ENCODE measurements at places on chromosomes 11 and 22. TPM values are rescaled to one million over a fixed set of nuclear protein-coding genes. Genes with fewer than 3 reads are reported as not detected.

CSNK2A3 gene
- 0.66 TPM for total RNA-seq

APOL4 gene
- total RNA-seq = not detected

USH1C gene
- not detected for total RNA-seq

GRCh38 chr11:126132319-126132718 lies 69.7 kb upstream of the CDON start:
- no peaks in the 10 kb centered on the region for H3K36me3 ChIP-seq
- no peaks in the 10 kb centered on the region for H3K4me1 ChIP-seq
- DNase-seq = no peak
- no peaks in the 10 kb centered on the region for H3K27me3 ChIP-seq
- H3K27ac ChIP-seq = no peak overlapping the region
- no peak overlapping the region for H3K4me3 ChIP-seq

- H3K27me3 ChIP-seq = no peaks in the 10 kb centered on the region
- no peaks in the 10 kb centered on the region for H3K36me3 ChIP-seq
- H3K4me3 ChIP-seq = no peak overlapping the region
- no peaks in the 10 kb centered on the region for H3K4me1 ChIP-seq
These were observed 7.3 kb downstream of the OAF start for GRCh38 chr11:120217941-120218694.
